ENCODE measurements at places on chromosomes 1 and 21. TPM values are rescaled to one million over a fixed set of nuclear protein-coding genes. Genes with fewer than 3 reads are reported as not detected.

GRCh38 chr1:19198820-19199219 lies 11.2 kb downstream of the UBR4 start:
- DNase-seq: no peak

- DNase-seq: no peak
These were observed 28.3 kb downstream of the PDE4B start for GRCh38 chr1:65820983-65821382.

GRCh38 chr1:33864460-33865389 lies 846 bp downstream of the HMGB4 start:
- no peak for DNase-seq

DNA sequence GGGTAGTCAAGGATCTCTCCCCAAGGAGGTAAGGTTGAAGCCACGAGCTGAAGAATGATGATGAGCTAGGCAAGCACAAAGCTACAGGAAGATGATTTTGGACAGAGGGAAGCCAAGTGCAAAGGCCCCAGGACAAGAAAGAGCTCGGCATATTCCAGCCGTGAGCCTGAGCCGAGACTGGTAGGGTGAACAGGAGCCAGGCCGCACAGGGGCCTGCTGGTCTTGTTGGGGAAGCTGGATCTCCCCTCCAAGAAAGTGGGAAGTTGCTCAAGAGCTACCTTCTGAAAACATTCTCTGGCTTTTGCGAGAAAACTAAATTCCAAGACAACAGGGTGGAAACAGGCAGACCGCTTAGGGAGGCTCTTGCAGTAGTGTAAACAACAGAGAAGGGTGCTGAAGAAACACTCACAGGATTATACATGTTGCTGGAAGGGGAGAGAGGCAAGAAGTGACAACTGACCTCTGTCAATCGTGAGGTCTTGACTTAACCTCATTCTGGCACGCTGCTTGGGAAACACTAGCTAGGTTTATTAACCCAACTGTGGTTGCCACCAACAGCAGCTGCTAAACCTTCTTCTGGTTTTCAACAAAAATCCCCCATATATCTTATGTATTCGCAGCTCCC lies 625.2 kb downstream of the SMYD3 start:
- DNase-seq: no peak

DNA sequence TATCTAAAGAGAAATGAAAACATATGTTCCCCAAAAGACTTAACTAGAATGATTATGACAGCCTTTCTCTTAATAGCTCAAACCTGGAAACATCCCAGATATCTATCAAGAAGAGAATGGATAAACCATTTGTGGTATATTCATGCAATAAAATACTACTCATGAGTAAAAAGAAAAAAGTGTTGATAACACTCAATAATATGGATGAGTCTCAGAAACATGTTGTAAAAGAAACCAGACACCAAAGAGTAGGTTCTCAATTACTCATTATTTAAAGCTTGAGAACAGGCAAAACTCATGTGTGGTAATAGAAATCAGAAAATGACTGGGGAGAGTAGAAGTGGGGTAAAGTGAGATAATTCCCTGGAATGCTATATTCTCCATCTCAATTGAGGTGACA lies 154.1 kb downstream of the PHTF1 start:
- no peak for DNase-seq

Gene RIMS3
- total RNA-seq: 24.6 TPM

Gene RAB7B
- 0.78 TPM for total RNA-seq

DNA sequence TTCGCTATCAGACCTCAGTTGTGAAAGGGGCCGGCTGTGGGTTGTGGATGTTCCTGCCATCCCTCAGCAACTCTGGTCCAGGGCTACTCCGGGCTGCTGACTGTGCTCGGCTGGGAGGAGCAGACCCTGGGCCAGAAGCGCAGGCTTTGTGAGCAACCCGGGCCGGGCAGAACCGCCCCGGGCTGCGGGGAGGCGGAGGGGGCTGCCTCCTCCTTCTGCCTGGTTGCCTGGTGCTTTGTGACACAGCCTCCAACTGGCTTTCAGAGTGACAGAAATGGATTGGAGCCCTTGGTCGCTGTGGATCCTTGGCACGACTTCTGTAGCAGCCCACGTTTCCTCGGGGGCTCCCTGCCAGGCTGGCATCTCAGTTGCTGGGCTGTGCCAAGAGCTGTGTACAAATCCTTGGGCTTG lies 10.0 kb downstream of the DRAXIN start:
- peak; percentile 68 for DNase-seq

Gene MMP23B
- 0.31 TPM for total RNA-seq

Gene KCNJ9
- total RNA-seq: 14.7 TPM

DNA sequence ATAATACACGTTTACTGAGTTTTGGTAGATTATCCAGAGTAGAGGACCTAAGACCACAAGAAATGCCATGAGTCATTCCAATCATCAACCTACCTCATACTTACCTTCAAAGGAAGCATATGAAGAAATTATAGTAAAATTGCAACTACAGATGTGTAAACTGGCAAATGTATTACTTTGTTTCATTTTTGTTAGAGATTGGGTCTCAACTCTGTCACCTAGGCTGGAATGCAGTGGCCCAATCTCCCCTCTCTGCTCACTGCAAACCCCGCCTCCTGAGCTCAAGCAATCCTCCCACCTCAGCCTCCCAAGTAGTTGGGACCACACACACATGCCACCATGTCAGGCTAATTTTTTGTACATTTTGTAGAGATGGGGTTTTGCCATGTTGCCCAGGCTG lies 5.2 kb downstream of the TMCO1 start:
- DNase-seq: no peak

Gene SNX7
- total RNA-seq: 163 TPM

- DNase-seq: no peak
These were observed 396.7 kb upstream of the DAB1 start for GRCh38 chr1:57820356-57821095.

GRCh38 chr1:211377539-211378450 lies 51.2 kb downstream of the TRAF5 start:
- DNase-seq: no peak

DNA sequence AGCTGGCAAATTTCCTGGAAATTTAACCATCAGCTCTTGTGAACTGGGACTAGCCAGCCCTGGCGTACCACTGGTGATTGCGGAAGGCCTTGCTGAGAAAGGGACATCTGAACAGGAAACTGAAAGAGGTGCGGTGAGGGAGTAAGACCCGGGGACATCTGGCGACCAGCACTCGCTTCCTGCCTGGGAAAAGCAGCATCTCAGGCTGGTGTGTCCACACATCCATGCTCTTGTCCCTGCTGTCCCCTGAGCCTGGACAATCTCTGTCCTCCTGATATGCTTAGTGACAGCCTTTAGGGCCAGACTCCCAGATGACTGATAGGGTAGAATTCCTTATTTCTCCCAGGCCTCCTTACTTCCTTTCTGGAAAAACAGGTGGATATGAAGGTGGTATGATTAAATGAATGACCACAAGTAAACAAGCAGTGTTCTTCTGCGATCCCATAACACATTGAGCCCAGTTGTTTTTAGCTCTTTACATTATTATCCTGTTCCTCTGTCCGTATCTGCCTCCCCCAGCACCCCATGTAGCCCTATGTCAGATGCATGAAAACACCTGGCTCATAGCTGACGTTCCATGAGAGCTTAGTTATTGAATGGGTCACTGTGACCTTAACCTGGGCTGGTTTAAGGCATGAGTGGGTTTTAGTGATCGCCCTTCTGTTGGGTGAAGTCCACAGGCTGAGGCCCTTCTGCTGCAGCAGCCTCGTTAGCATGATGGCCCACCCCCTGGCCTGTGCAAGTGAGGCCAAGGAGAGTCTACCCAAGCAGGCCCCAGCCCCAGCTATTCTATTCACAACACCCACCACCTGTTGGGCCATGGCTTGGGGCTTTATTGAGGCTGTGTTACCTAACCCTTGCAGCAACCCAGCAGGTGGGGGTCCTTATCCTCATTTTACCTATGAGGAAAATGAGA lies 76.1 kb upstream of the GADD45A start:
- DNase-seq: no peak

DNA sequence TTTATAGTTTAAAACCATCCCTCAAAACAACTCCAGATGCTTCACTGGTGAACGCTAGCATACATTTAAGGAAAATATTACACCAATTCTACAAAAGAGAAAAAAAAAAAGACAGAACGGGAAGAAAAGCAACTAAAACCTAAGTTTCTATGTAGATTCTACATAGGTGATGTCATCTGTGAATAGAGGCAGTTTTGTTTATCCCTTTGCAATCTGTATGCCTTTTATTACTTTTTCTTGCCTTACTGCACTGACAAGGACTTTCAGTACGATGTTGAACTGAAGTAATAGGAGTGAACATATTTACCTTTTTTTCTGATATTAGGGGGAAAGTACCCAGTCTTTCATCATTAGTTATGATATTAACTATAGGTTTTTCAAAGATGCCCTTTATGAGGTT lies 101.7 kb upstream of the HAO2 start:
- DNase-seq: no peak

Gene SIM2
- not detected for total RNA-seq

DNA sequence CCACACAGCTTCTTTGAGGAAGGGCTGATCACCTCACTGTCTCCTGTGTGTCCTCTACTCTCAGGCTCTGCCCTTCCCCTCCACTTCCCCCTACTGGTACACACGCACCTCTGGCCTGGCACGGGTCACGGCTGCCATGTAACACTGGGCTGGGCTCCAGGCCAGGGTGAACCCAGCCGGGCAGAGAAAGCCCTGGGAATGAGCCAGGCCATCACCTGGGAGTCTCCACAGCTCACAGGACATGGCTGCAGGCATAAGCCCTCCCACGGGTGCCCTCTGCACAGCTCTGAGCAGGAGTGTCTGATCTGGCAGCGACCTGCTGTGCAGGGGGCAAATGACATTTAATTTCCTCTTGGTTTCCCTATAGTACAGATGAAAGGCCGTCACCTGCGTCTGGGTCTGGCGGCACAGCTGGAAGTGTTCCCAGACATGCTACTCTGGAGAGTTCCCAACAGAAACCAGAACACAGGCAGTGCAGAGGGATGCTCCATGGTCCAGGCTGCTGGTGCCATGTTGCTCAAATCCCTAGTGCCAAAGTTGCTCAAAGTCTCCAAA lies 61.2 kb downstream of the ERI3 start:
- no peak for DNase-seq

All from occipital lobe (tissue), 3 donors.